CD4-positive, CD25-positive, alpha-beta regulatory T cell (primary cell): ENCODE measurements at places on chromosomes 2 and 18. TPM values are rescaled to one million over a fixed set of nuclear protein-coding genes. Genes with fewer than 3 reads are reported as not detected.

- DNase-seq, result no peak
Measured at GRCh38 chr2:218366621-218367414, 10.2 kb downstream of the CATIP start.

Gene TMEM17
- total RNA-seq, result not detected

- DNase-seq, result no peak
Measured at GRCh38 chr2:216343221-216343980, 28.9 kb downstream of the MARCHF4 start.

- DNase-seq, result no peak
Measured at GRCh38 chr2:133082034-133082433, 412.0 kb upstream of the LYPD1 start.

- no peak for DNase-seq
Measured at GRCh38 chr2:16250466-16250865, 310.1 kb downstream of the MYCN start.
